ENCODE measurements at places on chromosomes 2 and 18. TPM values are rescaled to one million over a fixed set of nuclear protein-coding genes. Genes with fewer than 3 reads are reported as not detected.
A peak's percentile ranks its signal among the peaks of the same experiment; 100 is the strongest.

DNA sequence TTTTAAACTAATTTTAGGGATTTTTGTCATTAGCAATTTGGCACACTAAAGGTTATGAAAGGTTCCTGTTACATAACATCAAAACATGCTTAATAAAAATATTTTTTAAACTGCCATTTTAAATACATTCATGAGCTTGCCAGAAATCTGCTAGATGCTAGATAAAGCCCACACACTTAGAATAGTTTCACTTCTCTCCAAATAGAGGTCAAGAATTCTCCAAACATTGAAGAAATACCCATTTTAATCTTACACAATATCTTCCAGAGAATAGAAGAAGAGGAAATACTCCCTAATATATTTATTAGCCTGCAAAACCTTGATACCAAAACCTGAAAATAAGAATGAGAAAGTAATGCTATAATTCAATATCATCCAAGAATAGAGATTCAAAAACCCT, 247.5 kb downstream of the PTH2R start:
- H3K27me3 ChIP-seq: no peaks in the 10 kb centered on the region
- H3K36me3 ChIP-seq: no peaks in the 10 kb centered on the region

GRCh38 chr2:148342086-148342485, 302.5 kb upstream of the EPC2 start:
- H3K36me3 ChIP-seq: peaks cover 24% of the 10 kb centered on the region
- no peaks in the 10 kb centered on the region for H3K27me3 ChIP-seq
- no peaks in the 10 kb centered on the region for H3K4me1 ChIP-seq
- H3K27ac ChIP-seq: no peak overlapping the region
- no peak overlapping the region for H3K4me3 ChIP-seq
- DNase-seq: no peak

- peaks cover 16% of the 10 kb centered on the region for H3K4me1 ChIP-seq
- no peaks in the 10 kb centered on the region for H3K27me3 ChIP-seq
- H3K36me3 ChIP-seq: no peaks in the 10 kb centered on the region
- H3K4me3 ChIP-seq: no peak overlapping the region
Measured at GRCh38 chr2:74226648-74227213, 28.3 kb downstream of the MTHFD2 start.

- H3K27me3 ChIP-seq: no peaks in the 10 kb centered on the region
- H3K4me1 ChIP-seq: peaks cover 9% of the 10 kb centered on the region
- peak; percentile 60 for DNase-seq
Measured at GRCh38 chr18:6482198-6482977, 67.7 kb upstream of the L3MBTL4 start.

DNA sequence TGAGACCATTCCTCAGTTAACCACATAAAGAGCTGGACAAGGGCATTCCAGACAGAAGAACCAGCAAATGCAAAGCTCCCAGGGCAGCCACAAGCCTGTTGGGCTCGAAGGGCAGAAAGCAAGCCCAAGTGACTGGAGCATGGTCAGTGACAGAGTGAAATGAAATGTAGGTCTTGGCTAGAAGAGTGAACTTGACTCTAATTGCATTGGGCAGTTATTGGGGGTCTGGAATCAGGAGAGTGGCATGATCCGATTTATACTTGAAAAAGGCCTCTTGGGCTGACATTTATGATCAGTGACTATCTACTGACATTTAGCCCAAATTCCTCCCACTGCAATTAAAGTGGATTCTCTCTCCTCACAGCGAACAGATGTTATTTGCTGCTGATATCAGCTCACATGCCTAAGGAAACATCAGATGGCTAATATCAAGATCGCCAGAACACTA, 152.5 kb upstream of the KLF7 start:
- H3K27ac ChIP-seq: no peak overlapping the region
- H3K4me3 ChIP-seq: no peak overlapping the region
- no peak for DNase-seq
- H3K4me1 ChIP-seq: no peaks in the 10 kb centered on the region
- no peaks in the 10 kb centered on the region for H3K36me3 ChIP-seq

DNA sequence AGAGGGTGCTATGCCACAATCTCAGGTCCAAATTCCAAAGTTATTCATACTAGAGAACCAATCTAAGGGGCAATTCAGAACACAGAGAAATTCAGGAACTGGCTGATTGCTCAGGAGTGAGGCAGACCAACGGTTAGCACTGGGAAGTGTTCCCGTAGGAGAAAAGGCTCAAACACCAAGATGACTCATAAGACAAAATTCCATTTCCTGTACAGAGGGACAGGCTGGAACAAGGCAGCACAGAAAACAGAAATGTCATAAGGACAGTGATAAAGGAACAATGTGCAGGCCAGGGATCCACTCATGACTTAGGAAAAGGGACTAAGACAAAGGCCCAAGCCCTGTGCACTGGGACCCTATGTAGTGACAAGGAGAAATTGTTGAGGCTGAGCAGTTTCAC, 54.2 kb downstream of the PDE1A start:
- no peaks in the 10 kb centered on the region for H3K4me1 ChIP-seq
- DNase-seq: no peak
- no peaks in the 10 kb centered on the region for H3K27me3 ChIP-seq
- no peaks in the 10 kb centered on the region for H3K36me3 ChIP-seq

DNA sequence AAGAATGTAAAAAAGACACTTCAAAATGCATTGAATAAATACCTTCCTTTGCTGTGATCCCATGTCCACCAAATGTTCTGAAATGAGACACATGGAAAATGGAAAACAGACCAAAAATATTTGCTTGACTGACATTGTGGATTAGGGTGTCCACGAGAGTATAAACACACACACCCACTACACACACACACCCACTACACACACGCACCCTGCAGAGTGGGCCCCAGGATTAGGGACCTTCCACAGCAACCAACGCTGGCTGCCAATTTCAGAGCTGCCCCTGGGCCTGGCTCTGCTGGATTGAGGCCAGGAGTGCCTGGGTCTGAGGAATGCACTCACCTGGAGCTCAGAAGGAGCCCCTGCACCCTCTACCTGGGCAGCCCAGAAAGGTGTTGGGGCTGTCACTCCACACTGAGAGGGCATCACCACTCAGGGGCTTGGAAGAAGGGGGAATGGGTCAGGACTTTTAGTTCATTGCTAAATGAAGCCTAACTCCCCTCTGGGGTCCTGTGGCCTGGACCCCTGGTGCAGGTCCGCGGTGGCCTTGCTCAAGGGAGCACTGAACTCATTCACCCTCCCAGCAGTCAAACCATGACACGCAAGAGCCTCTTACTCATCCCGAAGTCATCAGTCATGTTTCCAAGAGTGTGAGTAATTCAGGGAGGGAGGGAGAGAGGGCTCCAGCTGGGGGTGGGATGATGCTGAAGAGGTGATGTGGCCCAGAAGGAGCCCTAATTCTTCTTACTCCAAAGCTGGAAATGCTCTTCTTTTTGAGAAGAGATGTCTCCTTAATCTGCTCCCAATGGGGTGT, 50.2 kb upstream of the PLB1 start:
- no peaks in the 10 kb centered on the region for H3K36me3 ChIP-seq
- no peaks in the 10 kb centered on the region for H3K4me1 ChIP-seq
- no peak overlapping the region for H3K27ac ChIP-seq
- no peaks in the 10 kb centered on the region for H3K27me3 ChIP-seq
- no peak for DNase-seq
- no peak overlapping the region for H3K4me3 ChIP-seq

DNA sequence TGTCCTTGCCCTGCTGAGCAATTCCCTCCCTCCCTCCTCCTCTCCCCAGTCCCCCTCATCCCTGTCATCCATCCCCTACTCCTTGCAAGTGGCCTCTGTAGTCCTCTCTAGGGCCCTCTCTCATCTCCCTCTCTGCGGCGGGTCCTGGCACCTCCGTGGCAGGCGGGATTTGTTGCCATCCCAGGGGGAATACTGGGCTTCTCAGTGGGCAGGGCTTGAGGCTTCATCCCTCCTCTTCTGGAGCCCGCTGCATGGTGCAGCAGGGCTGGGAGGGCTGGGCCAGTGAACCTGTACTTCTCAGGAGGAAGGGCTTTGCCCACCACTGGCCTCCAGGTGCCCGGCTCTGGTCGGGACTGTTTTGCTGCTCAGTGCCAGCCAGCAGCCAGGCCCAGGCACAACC, 216.2 kb downstream of the TFCP2L1 start:
- H3K4me1 ChIP-seq: peaks cover 5% of the 10 kb centered on the region
- no peak overlapping the region for H3K4me3 ChIP-seq

- H3K4me1 ChIP-seq: no peaks in the 10 kb centered on the region
- no peak for DNase-seq
- no peaks in the 10 kb centered on the region for H3K36me3 ChIP-seq
- H3K27ac ChIP-seq: no peak overlapping the region
- no peaks in the 10 kb centered on the region for H3K27me3 ChIP-seq
- no peak overlapping the region for H3K4me3 ChIP-seq
Measured at GRCh38 chr2:232333361-232334135, 45.0 kb upstream of the ALPP start.

GRCh38 chr2:164843346-164843911, 1.8 kb upstream of the COBLL1 start:
- no peaks in the 10 kb centered on the region for H3K36me3 ChIP-seq
- H3K27me3 ChIP-seq: no peaks in the 10 kb centered on the region
- H3K4me3 ChIP-seq: no peak overlapping the region
- peak; percentile 50 for DNase-seq
- H3K27ac ChIP-seq: peak overlapping the region; percentile 75
- peaks cover 59% of the 10 kb centered on the region for H3K4me1 ChIP-seq

DNA sequence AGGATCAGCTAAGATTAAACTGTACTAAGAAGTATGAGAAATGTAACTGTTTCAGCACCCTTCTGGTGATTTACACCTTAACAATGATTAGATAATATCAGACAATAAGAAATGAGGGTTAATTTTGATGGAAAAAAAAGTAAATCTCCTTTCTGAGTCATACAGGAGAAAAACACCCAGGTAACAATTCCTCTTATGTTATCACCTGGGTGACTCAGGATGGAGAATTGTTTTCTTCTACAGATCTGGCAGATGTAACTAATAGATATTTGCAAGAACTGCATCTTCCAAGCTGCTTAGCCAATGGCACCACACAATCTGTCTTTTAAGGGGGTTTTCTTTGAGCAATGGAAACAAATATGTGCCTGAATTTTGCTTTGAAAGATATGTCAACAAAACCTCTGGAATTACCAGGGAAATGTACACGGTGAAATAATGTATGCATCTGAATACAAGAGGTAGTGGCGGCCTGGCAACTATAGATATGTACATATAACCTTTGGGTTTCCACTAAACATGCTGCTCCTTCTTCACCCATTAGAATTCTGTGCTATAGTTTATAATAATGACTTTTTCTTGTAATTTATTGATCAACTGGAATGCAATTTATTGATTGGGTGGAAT, 407.9 kb downstream of the CPS1 start:
- no peak for DNase-seq
- H3K27ac ChIP-seq: no peak overlapping the region
- no peaks in the 10 kb centered on the region for H3K4me1 ChIP-seq
- H3K36me3 ChIP-seq: no peaks in the 10 kb centered on the region

GRCh38 chr2:240960309-240960970, 38.0 kb upstream of the SNED1 start:
- no peaks in the 10 kb centered on the region for H3K36me3 ChIP-seq
- peak; percentile 65 for DNase-seq
- peaks cover 7% of the 10 kb centered on the region for H3K4me1 ChIP-seq

DNA sequence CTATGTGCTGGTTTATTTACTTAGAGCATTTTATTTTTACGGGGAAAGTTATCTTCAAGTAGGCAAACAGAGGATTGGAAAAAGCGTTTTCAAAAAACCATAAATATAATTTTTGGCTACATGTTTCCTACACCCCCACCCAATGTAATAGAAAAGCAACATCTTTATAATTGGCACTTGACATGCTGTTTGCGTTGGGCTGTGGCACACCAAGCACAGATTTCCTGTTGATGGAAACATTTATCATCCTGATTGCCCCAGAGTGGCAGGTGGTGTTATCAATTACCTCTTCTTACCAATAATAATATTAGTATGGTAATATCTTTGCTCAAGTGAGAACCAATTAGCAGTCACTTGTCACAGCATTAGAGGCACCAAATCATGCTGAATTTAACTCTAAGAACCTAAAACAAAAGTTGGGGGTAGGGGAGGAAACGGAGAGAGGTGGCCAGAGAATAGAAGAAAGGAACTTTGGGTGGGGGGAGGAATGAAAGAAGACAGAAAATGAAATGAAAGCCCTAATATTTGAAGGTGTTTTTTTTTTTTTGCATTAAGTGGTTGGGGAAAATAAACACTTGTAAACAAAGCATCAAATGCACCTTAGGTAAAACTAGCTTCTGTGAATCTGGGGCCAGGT, 3.8 kb upstream of the SALL3 start:
- peaks cover 36% of the 10 kb centered on the region for H3K27me3 ChIP-seq
- no peak overlapping the region for H3K4me3 ChIP-seq
- no peak for DNase-seq

GRCh38 chr2:102159295-102159694, 16.7 kb downstream of the IL1R1 start:
- H3K36me3 ChIP-seq: peaks cover 47% of the 10 kb centered on the region
- no peak for DNase-seq
- H3K4me3 ChIP-seq: no peak overlapping the region
- H3K27ac ChIP-seq: no peak overlapping the region
- no peaks in the 10 kb centered on the region for H3K27me3 ChIP-seq

DNA sequence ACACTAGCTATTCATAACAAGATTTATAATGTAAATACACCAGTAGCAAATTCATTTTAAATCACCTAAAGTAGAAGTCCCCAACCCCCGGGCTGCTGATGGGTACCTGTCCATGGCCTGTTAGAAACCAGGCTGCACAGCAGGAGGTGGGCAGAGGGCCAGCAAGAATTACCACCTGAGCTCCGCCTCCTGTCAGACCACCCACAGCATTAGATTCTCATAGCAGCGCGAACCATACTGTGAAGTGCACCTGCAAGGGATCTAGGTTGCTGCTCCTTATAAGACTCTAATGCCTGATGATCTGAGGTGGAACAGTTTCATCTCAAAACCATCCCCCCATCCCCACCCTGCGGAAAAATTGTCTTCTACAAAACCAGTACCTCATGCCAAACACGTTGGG, 71.3 kb downstream of the KANSL1L start:
- H3K27ac ChIP-seq: no peak overlapping the region
- H3K36me3 ChIP-seq: peaks cover 7% of the 10 kb centered on the region
- no peaks in the 10 kb centered on the region for H3K27me3 ChIP-seq
- no peak overlapping the region for H3K4me3 ChIP-seq
- no peak for DNase-seq

DNA sequence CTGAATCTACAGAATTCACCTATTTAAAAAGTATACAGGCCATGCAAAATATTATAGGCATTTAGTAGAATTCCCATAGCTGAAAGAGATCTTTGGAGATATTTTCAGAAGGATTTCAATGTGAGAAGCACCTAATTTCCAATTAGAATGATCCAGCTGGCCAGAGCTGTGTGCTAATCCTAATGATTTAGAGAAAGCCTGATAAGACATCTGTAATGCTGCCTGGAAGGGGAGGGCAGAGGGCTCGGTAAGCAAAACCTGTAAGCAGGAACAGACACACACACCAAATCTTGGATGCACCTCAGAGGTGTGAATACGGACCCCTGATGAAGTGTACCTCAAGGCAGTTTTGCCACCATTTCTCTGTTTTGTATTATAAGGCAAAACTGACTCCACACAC, 14.0 kb downstream of the SERTAD2 start:
- H3K4me3 ChIP-seq: no peak overlapping the region
- H3K36me3 ChIP-seq: peaks cover 21% of the 10 kb centered on the region
- no peak for DNase-seq

- H3K4me3 ChIP-seq: peak overlapping the region; percentile 51
- no peaks in the 10 kb centered on the region for H3K4me1 ChIP-seq
- H3K27me3 ChIP-seq: no peaks in the 10 kb centered on the region
- DNase-seq: peak; percentile 23
- H3K36me3 ChIP-seq: peaks cover 7% of the 10 kb centered on the region
- peak overlapping the region; percentile 86 for H3K27ac ChIP-seq
Measured at GRCh38 chr2:233062451-233062850, 2.3 kb downstream of the INPP5D start.

REG1A gene
- total RNA-seq: 46.6 TPM

COL4A3 gene
- total RNA-seq: 0.45 TPM

SERPINB3 gene
- not detected for total RNA-seq

NOL4 gene
- total RNA-seq: 1.8 TPM

IL1RN gene
- total RNA-seq: not detected

UGT1A5 gene
- 13.0 TPM for total RNA-seq

IL1F10 gene
- total RNA-seq: not detected

CERKL gene
- not detected for total RNA-seq

Measured in stomach (tissue), 19 donors.